AG04450 (cell line): ENCODE measurements at places on chromosomes 2 and 18.

- DNase-seq = no peak
These were observed 945.4 kb upstream of the GYPC start for GRCh38 chr2:125710561-125710960.

DNA sequence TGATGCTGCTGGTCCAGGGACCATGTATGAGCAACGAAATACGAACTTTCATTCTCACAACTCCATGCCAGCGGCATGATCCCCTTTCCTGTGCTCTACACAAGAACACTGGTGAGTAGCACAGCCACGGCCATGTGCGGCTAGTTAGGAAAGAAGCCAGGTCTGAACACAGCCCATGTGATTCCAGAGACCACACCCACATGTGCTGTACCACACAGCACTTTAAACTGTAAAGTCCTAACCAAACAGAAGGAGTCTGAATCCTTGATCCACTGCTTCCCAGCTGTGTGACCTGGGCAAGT is 33.0 kb upstream of the ACAA2 start:
- no peak for DNase-seq

GRCh38 chr18:26920644-26921043 is 55.1 kb upstream of the AQP4 start:
- no peak for DNase-seq

DNA sequence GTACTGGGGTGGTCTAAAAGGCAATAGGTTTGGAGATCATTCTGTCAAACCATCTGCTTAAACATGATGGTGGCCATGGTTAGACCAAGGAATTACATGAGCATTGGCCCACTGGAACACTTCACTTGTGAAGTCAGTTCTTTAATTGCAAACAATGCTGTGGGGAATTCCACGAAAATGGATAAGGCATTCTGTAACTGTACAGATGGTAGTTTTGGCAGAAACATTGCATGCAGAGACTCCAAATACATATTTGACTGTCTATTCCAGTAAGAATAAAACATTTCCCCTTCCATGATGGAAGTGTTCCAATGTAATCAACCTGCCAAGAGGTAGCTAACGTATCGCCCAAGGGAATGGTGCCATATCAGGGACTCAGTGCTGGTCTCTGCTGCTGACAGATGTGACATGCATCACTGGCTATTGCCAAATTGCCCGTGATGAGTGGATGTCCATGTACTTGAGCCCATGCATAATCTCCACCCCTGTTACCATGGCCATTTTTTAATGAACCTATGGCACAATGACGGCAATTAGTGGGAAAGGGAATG is 417.9 kb downstream of the CDH7 start:
- DNase-seq = no peak

DNA sequence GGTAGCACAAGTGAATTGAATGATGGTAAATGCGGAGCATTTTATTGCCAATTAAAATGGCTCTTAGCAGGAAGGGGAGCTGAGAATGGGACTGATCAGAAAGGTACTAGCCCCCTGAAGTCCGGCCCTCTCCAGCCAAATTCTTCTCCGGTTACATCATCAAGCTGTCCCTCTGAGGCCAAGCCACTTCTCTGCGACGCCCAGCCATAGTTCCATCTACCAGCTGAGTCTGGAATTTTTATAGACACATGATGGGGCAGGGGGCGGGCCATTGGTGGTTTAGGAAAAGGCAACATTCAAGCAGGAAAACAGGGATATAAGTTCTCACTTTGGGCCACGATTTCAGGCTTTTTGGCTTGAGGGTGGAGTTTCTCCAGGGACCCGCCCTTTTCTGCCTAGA is 22.7 kb downstream of the RPRM start:
- no peak for DNase-seq

DNA sequence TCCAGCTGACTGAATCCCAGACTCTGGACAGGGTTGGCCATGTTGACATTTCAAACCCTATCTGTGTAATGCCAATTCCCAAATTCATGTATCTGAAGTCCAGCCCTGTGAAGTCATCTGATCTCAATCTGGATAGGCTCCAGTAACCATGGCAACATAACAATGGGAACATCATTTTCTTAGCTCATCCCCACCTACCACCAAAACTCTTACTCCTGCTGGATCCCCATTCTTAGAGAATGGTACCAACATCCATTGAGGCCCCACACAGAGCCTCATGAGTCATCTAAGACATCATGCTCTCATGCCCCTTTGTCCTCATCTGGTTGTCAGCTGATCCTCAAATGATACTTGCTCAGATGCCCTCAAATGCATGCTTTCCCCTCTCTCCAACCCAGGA is 58.9 kb upstream of the TEX51 start:
- DNase-seq = no peak

DNA sequence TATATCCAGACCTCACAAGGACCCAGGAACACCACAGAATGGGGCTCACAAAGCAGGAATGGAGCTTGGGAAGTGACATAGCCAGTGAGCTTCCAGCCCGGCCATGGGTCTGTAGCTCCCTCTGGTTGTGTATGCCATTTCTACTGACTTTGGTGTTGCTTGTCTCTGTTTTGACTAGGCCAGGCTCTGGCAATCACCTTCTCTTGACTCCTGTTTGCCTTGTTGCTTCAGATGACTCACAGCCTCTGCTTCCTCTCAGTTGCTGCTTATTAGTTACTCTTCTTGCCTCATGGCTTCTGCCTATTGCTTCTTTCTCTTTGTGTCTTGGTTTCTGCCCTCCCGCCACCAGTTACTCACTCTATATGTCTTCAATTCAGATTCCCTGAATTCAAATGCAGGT is 15.8 kb upstream of the IER3IP1 start:
- no peak for DNase-seq

DNA sequence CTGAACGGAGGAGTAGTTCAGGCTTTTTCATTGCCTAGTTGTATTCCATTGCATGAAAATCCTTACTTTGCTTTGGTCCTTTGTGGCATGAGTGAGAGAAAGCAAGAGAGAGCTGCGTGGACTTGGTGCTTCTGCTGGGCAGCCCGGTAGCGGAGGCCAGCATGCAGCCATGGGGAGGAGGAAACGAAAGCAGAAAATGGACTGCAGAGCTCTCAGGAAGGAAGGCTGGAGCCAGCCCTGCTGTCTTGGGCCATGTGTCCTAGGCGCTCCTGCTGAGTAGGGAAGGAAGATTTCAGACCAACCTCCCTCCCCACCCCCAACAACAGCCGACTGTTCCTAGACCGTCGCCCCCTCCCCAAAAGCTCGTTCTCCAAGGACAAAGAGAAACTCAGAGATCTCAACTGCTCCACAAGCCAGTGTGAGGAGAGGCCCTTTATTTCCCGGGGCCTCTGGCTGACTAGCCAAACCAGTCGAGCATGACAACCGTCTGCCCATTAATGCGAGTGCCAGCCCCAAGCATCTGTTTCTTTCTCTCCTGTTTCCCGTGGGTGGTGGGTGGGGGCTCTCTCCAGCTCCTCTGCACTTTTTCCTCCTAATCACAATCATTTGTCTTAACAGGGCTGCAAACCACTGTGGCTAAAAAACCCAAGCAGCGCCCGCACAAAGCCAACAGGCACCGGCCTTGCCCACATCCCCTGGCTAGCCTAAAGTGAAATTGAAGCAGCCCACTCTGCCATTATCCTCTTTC is 66.8 kb upstream of the FZD7 start:
- no peak for DNase-seq

DNA sequence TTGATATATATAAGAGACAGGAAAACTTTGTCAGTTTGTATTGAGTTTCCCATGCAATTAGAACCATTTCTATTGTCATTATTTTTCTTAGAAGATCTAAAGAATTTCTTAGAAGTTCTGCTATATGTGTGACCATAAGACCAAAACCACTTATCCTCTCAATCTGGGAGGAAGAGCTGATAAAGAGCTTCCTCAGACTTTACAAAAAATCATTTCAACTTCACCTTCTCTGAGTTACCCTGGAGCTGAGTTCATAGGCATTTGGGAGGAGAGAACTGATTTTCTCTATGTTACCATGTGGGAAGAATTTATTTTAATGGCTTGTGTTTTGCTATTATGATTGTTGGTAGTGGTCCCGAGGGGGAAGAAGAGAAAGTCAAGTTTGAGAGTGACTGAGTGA is 329.3 kb downstream of the GPD2 start:
- DNase-seq = no peak

- no peak for DNase-seq
These were observed 154.1 kb upstream of the ZSWIM2 start for GRCh38 chr2:187003038-187003554.

DNA sequence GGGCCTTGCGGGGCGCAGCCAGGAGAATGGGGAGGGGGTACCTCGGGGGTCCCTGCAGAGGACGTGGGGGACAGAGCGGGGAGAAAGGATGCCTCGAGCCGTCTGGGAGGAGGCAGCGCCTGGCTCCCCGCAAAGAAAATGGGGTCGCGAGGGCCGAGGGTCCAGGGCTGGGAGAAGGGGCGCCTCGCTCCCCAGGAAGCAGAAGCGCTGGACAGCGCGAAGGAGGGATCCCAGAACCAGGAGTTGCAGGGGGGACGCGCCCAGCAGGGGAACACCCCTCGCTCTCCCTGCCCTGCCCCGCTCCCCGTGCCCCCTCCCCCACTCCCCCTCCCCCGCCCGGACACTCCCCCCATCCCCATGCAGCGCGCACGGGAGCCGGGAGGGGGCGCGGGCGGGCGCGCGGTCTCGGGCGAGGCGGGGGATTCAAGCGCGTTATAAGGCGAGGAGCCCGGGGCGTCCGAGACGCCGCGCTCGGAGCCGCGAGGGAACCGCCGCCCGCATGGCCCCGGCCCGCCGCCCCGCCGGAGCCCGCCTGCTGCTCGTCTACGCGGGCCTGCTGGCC is at the start of gene ERFE:
Gene ERFE (plus strand): TSS at position 462 of the 562 bp plus-strand sequence. CDS start 38 bp downstream, at position 500.
- DNase-seq = no peak

DNA sequence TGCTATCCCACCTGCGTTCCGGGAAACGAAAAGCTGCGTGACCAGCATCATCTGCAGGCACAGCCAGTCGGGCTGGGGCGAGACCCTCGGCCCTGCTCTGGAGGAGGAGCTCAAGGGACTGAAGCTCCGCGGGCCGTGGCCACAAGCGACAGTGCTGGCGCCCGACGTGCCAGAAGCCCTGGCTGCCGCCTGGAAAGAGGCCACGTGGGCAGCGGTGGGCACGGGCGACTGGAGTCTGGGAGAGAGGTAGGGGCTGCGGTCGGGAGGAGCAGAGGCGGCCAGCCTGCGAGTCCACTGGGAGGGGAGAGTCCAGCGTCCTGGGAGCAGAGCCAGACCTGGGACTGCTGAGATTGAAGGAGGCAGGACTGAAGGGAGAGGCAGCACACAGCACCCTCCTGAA is 9.2 kb downstream of the DTYMK start:
- no peak for DNase-seq

GRCh38 chr2:142037744-142038143 is 93.1 kb downstream of the LRP1B start:
- no peak for DNase-seq

DNA sequence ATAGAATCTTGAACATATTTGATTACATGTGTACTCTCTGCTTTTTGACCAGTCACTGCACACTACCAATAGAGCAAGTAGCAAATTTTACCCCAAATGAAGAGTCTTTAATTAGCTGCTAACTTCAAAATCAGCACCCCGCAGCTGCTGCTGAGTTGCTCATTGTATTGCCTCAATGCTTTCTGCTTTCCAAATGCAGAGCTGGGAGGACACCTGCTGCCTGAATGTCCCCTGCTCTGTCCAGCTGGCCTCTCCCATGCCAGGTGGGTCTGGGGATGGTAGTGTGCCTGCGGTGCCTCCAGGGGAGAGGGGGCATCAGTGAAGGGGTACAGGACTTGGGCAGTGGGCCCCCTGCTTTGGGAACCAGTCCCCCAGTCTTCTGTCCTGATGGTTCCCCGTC is 184.8 kb downstream of the PRKCE start:
- no peak for DNase-seq

- DNase-seq = no peak
These were observed 24.2 kb downstream of the TRAPPC8 start for GRCh38 chr18:31918733-31919132.

- no peak for DNase-seq
These were observed 46.8 kb upstream of the FAM98A start for GRCh38 chr2:33645861-33646260.

GRCh38 chr2:120344214-120344975 is 1.5 kb upstream of the INHBB start:
- DNase-seq = no peak

GRCh38 chr2:6952101-6952500 is 34.9 kb downstream of the RNF144A start:
- DNase-seq = no peak

DNA sequence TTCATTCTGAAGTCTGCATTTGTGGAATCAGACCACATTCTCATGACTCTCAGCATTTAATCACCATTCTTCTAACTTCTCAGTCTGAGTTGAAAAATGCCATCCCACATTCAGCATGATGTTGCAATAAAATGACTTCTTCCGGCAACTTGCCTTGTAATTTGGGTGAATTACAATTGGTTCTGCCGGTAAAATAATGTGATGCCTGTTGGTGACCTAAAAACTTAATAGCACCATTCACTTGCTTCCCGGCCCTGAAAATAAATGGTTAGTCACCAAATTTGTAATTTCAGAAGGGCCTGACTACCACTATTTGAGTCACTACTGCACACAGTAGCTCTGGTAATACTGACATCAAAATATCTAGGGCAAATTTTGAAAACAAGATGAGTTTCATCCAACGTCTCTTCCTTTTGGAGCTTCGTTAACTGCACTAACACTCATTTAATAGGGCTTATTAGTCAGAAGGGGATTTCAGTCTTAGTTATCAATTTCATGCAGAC is 637.1 kb upstream of the CHAC2 start:
- no peak for DNase-seq

DNA sequence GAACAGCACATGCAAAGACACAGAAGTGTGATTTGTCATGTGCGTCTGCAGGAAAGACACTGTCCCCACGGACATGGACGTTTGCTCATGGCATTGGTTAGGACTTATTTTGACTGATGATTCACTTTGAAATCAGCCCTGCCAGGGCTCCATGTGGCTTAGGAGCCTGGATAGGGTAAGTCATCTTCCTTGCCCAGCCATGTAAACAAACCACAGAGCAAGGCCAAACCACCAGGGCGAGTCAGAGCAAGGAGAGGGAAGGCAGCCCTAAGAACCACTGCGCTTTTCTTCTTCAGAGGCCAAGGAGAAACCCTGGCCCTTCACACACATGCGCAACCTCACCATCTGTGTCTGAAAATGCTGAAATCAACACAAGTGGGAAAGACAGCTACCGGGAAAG is 88.8 kb downstream of the GFPT1 start:
- peak; percentile 80 for DNase-seq

DNA sequence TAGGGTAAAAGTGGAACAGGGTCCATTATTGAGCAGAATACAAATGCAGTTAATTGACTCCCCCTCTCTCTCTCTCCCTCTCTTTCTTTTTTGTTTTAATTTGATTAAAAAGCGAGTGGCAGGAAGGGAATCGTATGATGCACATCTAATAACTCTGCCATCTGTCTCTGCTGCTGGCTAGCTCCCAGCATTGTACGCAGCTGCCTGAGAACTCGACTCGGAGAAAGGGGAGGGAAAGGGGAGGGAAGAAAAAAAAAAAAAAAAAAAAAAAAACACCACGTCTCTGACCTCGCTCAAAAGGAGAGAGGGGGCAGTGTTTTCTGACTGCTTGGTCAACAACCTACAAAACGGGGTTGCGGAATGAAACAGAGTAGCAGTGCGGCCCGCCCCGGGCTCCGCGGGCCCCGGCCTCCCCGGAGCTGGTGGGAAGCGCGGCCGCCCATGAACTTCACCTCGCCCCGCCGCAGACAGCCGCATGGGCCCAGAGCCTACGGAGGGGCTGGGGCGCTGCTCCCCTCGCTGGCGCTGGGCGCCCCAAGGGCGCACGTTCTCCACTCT is 265.7 kb downstream of the TCF4 start:
- DNase-seq = peak; percentile 88
